ENCODE measurements at places on chromosomes 3 and 15.

DNA sequence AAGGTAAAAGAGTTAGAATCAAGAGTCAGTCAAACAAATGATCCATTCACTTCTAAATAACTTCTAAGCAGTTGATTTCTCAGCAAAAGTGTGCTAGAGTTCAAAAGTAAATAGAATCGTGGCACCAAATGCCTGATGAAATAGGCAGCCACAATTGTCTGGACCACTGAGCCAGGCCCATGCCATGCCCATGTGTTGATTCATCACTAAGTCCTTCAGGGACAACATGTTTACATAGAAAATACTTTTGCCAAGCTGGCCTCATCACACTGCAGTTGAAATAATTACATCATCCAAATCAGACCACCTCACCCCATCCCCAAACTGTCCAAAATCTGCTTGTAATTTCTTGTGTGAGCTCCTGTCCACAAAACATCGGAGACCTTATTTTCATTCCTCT, 216.3 kb downstream of the IGSF11 start:
- DNase-seq: no peak

- DNase-seq: no peak
Observed at GRCh38 chr3:58150810-58151199, 60.0 kb downstream of the DNASE1L3 start.

DNA sequence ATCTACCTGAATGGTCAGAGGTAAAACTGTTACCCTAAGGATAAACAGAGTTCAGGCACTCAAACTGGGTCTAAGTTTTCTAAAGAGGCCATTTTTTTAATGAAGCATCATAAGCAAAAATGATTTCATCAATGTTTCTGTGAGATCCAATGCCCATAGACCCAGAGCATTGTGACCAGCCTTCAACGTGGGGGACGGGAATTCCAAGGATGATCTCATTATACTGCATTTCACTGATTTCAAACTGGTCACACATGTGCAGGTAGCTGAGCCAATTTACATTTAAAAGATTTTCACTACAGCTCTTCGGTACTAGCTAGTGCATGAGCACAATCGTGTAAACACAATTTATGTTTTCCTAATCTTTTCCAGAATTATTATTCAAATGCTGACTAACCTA, 472.9 kb downstream of the DIPK2A start:
- no peak for DNase-seq

- no peak for DNase-seq
Observed at GRCh38 chr3:140128217-140128616, 193.2 kb downstream of the CLSTN2 start.

DNA sequence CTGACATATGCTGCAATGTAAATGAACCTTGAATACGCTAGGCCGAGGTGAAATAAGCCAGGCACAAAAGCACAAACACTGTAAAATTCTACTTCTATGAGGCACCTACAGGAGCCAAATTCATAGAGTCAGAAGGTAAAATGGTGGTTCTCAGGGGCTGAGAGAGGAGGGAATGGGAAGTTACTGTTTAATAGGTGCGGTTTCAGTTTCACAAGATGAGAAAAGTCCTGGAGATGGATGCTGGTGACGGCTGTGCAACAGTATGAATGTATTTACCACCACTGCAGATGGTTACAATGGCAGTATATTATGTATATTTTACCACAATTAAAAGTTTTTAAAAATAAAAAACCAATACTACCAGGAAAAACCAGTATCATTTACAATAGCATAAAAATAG, 4.0 kb downstream of the TNK2 start:
- DNase-seq: no peak

GRCh38 chr15:84590406-84590805, 10.4 kb upstream of the ZSCAN2 start:
- DNase-seq: no peak

DNA sequence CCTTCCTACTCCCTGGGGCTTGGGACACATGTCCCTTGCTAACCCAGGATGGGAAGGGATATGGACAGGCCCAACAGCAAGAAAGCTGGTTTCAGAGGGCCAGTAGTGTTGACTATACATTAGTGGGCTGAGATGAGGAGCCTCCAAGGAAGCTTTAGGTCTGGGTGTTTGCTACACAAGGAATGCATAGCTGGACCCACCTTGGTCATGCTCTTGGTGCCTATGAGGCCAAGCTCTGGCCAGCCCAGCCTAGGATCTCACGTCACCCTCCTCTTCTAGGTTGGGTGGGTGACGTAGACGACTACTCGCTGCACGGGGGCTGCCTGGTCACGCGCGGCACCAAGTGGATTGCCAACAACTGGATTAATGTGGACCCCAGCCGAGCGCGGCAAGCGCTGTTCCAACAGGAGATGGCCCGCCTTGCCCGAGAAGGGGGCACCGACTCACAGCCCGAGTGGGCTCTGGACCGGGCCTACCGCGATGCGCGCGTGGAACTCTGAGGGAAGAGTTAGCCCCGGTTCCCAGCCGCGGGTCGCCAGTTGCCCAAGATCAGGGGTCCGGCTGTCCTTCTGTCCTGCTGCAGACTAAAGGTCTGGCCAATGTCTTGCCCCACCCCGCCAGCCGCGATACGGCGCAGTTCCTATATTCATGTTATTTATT, 653 bp upstream of the WDR6 start:
- no peak for DNase-seq

DNA sequence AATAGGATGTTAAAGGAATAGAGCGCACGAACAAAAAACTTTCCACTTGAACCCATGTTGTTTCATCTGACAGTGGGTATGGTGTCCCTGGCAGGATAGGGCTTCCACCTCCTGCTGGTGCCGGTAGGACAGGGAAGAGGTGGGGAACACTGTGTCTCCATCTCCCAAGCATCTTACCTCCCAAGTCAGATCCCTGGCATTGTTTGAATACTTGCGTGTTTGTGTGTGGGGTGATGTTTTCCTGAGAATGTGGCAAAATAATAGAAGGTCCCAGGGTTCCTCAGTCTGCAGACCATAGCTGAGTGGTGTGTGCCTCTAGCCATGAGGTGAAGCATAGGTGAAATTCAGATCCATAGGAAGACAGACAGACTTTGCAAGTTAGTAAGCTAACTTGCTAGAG, 119.4 kb downstream of the IGF1R start:
- DNase-seq: no peak

DNA sequence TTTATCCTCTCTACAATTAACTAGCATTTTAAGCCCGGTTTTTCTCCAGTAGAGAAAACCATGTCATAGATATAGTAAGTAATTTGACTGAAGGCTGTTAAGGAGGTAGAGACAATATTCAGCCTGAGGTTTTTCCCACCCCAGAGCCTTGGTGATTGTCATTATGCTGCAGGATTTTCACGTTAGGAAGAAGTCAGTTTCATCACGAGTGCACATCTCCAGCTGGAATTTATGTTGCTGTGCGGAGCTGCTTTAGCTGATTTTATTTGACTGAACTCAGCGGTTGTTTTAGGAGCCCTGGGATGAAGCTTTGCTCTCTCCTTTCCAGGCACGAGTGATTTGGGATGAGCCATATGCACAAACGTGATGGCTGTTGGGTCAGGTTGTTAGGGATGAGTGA, 271.3 kb upstream of the RGMA start:
- DNase-seq: no peak

- DNase-seq: no peak
Observed at GRCh38 chr3:39814007-39814406, 4.6 kb downstream of the MYRIP start.

- DNase-seq: no peak
Observed at GRCh38 chr3:78785004-78785403, 982.8 kb downstream of the ROBO1 start.

- no peak for DNase-seq
Observed at GRCh38 chr3:144109944-144110343, 138.3 kb downstream of the DIPK2A start.

DNA sequence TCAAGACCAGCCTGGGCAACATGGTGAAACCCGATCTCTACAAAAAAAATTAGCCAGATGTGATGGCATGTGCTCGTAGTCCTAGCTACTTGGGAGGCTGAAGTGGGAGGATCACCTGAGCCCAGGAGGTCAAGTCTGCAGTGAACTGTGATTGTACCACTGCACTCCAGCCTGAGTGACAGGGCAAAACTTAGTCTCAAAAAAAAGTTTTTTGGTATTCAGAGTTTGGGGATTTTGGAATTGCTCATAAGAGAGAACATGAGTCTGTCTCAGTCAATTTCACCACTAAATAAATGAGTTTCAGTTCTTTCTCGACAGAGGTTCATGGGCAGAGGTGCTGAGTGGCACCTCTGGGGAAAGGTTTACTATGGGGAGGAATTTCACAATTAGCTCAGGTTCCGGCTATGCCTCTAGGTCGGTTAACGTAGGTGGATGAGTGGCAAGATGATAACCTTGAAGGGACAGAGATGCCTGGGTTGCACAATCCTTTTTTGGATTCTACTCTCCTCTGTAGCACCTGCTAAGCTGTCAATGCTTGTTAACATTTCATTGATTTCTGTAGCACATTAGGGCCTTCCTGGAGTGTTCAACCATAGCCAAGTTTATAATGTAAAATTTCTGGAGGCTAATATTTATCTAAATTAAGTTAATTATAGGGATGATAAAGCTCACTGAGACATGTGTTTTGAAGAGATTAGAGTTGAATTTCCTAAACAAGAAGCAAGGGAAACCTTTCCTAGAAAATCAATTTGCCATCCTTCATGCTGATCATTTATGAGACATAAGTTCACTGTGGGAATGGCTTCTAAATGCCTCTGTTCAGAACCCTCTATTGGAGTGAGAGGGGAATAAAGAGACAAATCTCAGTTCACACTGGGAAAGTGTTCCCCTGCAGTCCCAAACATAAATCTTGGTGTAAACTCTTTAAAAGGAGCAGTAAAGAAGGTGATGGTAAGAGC, 37.4 kb upstream of the DCP1A start:
- DNase-seq: no peak

- DNase-seq: no peak
Observed at GRCh38 chr3:188209740-188210139, 55.8 kb downstream of the LPP start.

GRCh38 chr15:81337713-81338157, 13.8 kb upstream of the STARD5 start:
- no peak for DNase-seq

GRCh38 chr3:27174530-27174929, 194.7 kb downstream of the NEK10 start:
- no peak for DNase-seq

DNA sequence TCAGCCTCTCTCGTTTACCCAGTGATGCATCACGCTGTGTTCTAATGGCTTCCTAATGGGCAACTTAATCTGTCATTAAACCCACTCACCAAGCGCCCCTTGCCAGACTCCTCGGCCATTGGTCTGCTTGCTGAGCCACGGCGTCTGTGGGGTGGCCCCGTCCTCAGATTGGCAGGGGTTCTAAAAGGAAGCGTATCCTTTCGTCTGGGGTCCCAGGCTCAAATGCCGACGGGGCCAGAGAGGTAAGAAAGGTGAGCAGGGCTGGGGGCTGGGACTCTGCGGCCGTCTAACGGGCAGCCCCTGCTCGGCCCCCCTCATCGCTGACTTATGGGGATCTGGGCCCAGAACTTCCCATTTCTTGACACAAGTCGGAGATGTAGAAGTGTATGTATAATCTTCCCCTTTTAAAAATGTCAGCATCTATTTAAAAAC, 315.1 kb upstream of the PROK2 start:
- no peak for DNase-seq

- DNase-seq: no peak
Observed at GRCh38 chr3:46091046-46091445, 63.8 kb upstream of the XCR1 start.

- DNase-seq: no peak
Observed at GRCh38 chr3:185750702-185751101, 74.1 kb downstream of the IGF2BP2 start.

DNA sequence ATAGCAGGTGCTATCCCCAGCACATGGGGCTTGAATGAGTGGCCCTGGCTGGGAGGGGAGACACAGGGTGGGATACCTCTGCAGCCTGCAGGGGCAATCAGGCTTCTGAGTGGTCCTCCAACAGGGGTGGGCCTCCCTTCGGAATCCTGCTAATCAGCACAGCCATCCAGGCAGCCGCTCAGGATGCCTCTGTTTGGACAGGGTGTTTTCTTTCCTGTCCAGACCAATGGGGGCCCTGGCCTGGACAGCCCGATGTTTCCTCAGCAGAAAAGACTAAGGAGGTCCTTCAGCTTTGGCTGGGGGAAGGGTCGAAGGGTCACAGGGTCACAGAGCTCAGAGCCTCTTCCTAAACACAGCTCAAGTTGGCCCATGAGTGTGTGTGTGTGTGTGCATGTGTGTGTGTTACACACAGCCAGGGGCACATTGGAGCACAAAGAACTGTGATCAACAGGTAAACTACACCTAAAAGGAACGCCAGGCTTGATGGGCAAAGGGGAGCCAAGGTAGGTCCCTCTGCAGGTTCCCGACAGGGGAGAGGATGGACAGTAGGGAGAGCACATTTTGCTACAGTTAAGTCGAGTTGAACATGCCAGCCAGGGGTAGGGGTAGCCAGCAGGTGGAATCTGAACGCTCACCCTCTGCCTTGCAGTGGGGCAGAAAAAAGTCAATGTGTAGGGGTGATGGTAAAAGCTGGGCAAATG, 1.1 kb upstream of the HAPLN3 start:
- DNase-seq: no peak

DNA sequence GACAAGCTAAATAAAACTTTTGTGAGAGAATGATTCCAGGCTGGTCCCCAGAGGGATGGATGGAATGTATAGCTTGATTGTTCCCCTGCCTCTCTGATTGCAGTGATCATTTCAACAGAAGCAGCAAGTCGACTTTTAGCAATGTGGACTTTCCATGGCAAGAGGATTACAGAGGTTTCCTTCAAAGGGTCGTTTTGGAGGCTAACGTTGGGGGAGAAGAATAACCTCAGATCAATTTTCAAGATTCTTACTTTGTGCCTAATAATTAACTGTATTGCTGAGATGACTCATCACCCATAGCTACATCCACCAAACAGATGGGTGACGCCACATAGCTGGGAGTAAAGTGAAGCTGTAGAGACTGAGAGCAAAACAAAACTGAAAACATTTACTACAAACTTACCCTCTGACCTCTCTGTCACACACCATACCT, 79.9 kb downstream of the GTPBP8 start:
- DNase-seq: no peak

GRCh38 chr15:82910721-82911120, 41.8 kb downstream of the HOMER2 start:
- no peak for DNase-seq

- DNase-seq: no peak
Observed at GRCh38 chr15:49901996-49902684, 216.9 kb downstream of the ATP8B4 start.

GRCh38 chr15:82894971-82895520, 57.5 kb downstream of the HOMER2 start:
- no peak for DNase-seq

DNA sequence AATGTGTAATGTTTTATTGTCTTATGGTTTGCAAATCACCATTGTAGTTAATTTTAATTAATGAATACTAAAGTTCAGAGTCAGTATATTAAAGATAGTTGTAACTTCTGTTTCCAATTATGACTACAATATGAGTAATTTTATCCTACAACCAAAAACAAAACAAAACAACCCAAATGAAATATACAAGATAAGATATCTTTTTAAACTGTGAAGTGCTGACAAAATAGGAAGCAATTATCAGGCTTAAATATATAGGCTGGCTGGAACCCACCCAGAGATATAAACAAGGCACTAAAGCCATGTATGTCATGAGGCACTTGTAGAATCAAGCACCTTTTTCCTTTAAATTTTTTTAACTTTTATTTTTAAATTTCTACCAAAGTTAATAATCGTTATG, 108.6 kb upstream of the LRRFIP2 start:
- no peak for DNase-seq

Measured in NCI-H187 treated with DMSO at 0.1 percent for 48 hours (cell line).